Tibial nerve (tissue), 4 donors: ENCODE measurements at places on chromosomes 4 and X. TPM values are rescaled to one million over a fixed set of nuclear protein-coding genes. Genes with fewer than 3 reads are reported as not detected.

GRCh38 chr4:113682730-113683537 lies 78.6 kb downstream of the CAMK2D start:
- no peak for DNase-seq

GRCh38 chr4:185859111-185859510 lies 47.1 kb upstream of the SORBS2 start:
- no peak for DNase-seq

GRCh38 chrX:112536544-112536943 lies 143.2 kb downstream of the LHFPL1 start:
- no peak for DNase-seq

GRCh38 chrX:28843817-28844216 lies 256.6 kb downstream of the IL1RAPL1 start:
- no peak for DNase-seq

DNA sequence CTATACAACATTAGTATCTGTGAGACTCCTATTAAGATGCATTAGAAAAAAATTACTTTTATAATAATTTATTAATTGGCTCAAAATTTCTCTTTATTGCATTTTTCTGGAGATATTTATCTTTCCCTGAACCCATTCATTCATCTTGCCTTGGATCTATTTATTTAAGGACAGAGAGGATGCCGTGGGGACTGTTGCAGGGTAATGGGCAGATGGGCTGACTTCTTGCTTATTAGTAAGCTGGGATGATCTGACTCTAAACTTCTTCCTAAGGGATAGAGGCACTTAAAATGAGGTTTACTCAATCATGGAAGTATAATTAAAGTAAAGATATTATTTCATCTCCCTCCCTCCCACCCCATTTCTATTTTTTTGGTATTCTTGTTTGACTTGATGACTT lies 18.2 kb upstream of the ANK2 start:
- no peak for DNase-seq

Gene UNC5C
- 1.8 TPM for total RNA-seq
